ENCODE measurements at places on chromosomes 6 and 20. TPM values are rescaled to one million over a fixed set of nuclear protein-coding genes. Genes with fewer than 3 reads are reported as not detected.

DNA sequence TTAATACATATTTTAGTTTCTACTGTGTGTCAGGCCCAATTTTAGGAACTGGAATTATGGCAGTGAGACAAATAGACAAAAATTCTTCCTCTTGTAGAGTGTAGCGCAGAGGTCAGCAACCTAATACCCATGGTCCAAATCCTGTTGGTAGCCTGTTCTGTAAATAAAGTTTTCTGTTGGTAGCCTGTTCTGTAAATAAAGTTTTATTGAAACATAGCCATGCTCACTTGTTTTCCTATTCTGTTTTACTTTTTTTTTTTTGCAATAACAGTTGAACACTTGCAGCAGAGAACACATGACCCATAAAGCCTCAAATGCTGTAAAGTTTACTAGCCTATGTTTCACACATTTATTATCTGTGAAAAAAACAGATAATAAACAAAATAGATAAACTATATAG lies 87.9 kb downstream of the SCAF8 start:
- DNase-seq = no peak

DNA sequence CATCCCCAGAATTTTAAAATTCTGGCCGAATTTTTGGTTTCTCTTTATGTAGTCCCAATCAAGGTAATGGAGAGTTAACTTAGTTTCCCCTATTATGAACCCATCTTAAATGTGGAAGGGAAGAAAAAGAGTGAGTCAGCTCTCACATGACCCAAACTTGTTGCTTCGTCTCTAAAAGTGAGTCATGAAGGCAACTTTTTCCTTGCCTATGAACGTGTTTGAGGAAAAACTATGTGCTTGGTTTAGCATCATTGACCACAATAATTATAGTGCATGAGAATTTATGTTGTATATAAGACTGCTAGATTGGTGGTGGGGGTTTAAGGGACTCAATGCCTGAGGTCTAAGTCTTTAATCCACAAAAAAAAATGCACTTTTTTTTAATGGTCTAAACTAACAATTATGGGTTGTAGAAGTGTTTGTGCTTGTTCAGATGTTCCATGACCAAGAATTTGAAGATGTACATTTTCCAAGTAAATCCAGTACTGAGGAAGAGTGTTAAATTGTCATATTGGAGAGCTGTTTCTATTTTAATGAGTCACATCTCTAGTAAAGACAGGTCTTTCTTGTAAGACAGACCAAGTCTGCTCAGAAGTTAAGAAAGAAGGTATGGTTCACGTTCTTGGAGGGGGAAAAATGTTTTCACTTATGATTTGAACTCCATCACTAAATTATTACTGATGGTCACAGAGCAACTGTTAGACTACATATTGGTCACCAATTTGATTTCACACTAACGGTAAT lies 409.9 kb upstream of the MARCKS start:
- DNase-seq = peak; percentile 77

DNA sequence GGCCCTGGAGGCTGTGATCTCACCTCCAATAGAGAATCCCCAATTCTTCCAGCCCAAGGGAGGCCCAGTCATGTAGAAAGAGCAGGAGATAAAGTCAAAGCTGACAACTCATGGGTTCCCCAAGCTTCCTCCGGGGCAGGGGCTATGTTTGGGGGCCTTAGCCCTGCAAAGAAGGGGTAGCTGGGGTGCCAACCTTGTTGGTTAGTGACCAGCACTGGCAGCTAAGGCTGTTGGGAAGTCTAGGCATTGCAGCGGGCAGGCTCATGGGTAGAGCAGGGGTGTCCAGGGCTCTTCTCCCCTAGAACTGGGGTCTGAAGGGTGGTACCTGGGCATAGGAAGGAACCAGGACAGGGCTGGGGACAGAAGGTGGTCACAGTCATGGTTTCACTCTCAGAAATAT lies 36.4 kb downstream of the TGM2 start:
- DNase-seq = no peak

GRCh38 chr6:49519660-49520059 lies 19.9 kb downstream of the GLYATL3 start:
- DNase-seq = no peak

DNA sequence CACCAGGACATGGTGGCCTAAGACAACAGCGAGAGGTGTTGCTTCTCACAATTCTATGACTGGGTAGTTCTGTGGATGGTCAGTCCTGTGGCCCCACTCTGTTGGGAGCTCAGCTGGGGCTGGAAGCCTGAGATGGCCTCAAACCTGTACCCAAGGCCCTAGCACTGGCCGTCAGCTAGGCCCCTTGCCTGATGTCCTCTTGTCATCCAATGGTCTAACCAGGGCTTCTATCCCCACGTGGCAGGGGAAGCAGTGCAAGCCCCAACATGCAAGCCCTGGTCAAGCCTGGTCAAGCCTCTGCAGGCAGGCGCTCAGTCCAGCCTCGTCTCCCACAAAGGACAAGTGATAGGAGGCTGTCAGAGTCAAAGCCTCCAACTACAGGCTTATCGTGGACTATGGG lies 196.5 kb upstream of the CST7 start:
- DNase-seq = no peak

GRCh38 chr20:34627458-34627857 lies 49.4 kb downstream of the PIGU start:
- DNase-seq = no peak

- no peak for DNase-seq
These were observed 266.0 kb downstream of the TSHZ2 start for GRCh38 chr20:53238121-53238660.

- no peak for DNase-seq
These were observed 68.7 kb downstream of the COL19A1 start for GRCh38 chr6:69935079-69935478.

DNA sequence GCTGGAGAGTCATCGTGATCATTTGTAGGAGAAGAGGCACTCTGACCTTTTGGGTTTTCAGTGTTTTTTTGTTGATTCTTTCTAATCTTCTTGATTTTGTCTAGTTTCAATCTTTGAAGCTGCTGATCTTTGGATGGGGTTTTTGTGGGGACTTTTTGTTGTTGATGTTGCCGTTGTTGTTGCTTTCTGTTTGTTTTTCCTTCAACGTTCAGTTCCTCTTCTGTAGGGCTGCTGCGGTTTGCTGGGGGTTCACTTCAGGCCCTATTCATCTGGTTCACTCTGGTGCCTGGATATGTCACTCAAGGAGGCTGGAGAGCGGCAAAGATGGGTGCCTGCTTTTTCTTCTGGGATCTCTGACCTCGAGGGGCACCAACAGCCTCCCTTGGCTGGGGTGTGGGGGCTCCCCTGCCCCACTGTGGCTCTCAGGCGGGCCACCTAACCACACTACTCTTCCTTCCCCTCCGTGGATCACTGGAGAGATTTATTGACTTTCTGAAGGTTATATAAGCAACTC lies 21.5 kb upstream of the TMEM244 start:
- no peak for DNase-seq

DNA sequence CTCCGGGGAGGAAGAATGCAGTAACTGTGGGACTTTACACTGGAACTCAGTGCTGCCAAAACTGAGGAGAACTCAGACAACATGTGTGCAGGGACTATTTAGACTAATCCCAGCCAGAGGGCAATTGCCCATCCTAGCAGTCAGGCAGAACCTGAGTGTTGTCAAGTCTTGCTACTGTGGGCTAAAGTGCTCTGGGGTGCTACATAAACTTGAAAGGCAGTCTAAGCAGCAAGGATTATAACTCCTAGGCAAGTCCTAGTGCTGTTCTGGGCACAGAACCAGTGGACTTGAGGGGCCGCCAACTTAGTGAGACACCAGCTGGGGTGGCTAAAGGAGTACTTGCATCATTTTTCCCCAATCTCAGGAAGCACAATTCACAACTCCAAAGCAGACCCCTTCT lies 363.8 kb upstream of the PTCHD4 start:
- no peak for DNase-seq

- DNase-seq = no peak
These were observed 16.4 kb downstream of the TRIM27 start for GRCh38 chr6:28907394-28907793.

DNA sequence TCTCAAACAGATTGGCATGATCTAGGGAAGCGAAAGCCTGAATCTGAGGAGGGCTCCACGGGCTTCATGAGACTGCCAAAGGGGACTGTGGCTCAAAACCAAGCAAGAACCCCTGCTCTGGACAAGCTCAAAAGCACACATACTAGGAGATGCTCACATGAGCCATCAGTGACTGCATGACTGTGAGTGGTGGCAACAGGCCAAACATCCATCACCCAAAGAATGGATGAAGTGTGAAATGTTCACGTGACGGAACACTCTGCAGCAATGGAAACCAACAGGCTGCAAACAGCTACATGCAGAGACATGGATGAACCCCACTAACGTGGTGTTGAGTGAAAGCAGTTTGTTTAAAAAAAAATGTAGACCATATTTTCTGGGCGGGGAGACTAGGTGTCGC lies 136.3 kb downstream of the PREX1 start:
- no peak for DNase-seq

DNA sequence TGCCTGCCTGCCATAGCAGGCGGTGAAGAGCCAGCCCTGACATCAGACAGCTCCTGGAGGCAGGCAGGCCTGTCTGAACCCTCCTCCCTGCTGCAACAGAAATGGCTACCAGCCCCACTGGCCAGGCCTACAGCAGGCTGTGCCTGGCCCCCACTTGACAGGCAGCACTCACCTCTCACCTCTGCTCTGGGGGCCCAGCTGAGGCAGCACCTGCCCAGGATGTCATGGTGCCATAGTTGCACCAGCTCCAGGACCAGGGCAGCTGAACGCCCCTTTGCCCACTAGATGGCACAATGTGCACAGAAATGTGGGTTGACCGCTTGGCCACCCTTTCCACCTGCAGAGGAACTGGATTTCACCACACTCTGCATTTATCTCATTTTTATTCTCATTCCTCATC lies 30.6 kb downstream of the MRPL14 start:
- peak; percentile 73 for DNase-seq

DNA sequence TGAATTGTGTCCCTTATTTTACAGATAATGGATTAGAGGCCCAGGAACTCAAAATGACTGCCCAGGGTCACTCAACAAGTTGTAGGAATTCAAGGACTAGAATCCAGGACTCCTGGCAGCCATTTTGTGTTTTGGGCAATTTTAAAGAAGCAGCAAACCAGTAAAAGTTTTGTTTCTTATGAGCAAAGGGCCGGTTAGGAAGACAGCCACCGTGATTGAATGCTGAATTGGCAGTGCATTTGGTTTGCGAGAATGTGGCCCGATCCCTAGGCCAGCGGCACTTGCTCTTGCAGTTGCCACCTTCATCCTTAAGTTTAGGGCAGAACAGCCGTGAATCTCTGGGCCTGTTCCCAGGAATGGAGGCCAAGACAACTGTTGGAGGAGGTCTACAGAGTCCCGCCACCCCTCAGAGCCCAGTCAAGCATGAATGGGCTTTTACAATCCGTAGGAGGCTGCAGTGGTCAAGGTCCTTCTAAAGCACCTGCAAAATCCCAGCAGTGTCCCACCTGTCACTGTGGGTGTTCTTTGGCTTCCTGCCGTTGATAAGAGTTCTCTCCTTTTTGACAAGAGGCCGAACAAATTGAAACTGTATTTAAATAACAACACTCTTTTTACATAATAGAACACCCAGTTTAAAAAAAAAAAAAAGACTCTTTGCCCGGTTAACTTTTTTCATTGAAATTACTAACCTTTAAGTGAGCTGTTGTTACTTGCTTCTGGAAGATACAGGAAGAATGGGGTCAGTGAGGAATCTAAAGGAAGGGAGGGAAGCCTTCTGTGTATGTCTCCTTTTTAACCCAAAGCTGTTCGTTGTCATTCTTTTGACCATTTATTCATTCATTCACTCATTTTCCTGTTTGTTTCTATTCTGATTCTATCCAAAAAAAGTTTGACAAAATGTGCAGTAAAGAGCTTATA lies 68.7 kb downstream of the PHACTR2 start:
- DNase-seq = no peak

DNA sequence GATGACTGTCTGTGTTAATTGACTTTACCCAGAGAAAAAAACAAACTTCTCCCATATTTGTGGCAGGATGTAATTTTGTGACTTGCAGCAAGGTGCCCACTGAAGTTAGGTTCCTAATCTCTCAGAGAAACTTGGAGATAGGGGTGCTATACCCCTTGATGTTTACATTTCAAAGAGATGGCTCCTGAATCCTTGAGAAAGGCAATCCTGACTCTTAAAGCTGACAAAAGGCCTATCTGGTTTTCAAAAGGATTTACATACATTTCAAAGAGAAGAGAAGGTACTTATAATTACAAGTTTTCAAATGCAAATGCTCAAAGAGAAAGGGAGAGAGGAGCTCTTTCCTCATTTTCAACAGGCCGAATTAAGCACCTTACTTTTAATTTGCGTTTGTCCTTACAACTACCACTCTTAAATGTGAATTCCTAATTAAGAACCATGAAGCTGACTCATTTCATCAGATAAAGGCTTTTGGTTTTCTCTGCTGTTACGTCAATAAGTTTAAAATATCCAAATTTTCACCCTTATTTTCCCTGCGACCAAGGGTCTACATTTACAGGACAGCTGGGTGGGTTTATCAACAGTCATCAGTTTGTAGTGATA lies 711.8 kb upstream of the MAP3K7 start:
- no peak for DNase-seq

- DNase-seq = no peak
These were observed 29.9 kb upstream of the BACH2 start for GRCh38 chr6:90326404-90327057.

DNA sequence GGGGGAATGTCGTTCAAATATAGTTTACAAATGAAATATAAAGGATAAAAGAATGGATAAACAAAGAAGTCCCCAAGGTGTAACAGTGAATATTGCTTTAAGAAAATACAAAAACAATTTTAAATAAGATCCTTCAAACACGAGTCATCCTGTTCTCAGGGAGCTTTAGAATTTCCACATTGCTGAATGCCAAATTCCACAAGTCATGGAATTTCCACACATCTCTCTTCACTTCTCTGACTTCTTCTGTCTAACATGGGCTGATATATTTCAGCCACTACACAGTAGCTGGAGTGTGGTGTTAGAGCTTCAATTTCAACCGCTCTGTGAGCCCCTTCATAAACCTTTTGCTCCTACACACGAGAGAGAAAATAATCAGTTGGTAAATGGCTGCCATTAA lies 28.0 kb downstream of the IL22RA2 start:
- no peak for DNase-seq

- DNase-seq = no peak
These were observed 133.2 kb downstream of the OPN5 start for GRCh38 chr6:47915017-47915416.

DNA sequence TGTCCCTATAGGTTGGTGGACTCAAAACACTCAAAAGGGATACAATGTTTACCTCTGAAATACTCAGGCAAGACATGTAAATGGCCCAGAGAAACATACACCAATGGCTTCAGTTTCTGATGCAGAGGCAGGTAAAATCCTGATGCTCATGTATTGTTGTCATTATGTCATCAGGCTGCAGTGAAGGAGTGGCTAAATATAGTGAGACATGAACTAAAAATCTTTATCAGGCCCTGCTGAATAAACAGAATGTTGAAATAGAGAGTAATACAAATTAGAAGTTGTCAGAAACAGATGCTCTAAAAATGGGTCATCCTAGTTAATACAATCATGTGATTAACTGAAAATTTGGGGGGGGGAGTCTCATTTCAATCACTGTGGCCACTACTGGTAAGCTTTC lies 20.4 kb downstream of the PTPRK start:
- no peak for DNase-seq

- DNase-seq = no peak
These were observed 107.8 kb upstream of the RNF217 start for GRCh38 chr6:124854338-124854922.

MLIP gene
- 1.0 TPM for total RNA-seq

ERVFRD-1 gene
- total RNA-seq = not detected

RAD21L1 gene
- total RNA-seq = 0.60 TPM

SLC9A8 gene
- total RNA-seq = 12.7 TPM

DEF6 gene
- total RNA-seq = 27.0 TPM

ESR1 gene
- total RNA-seq = 1.5 TPM

MYBL2 gene
- total RNA-seq = 152 TPM

STX11 gene
- 0.17 TPM for total RNA-seq

ADTRP gene
- total RNA-seq = 4.1 TPM

DOK5 gene
- total RNA-seq = not detected

PHF3 gene
- 59.8 TPM for total RNA-seq

All from PC-9 (cell line).